ENCODE measurements at places on chromosomes 16 and 17. TPM values are rescaled to one million over a fixed set of nuclear protein-coding genes. Genes with fewer than 3 reads are reported as not detected.

HBA1 gene
- total RNA-seq = 7.9 TPM

DNA sequence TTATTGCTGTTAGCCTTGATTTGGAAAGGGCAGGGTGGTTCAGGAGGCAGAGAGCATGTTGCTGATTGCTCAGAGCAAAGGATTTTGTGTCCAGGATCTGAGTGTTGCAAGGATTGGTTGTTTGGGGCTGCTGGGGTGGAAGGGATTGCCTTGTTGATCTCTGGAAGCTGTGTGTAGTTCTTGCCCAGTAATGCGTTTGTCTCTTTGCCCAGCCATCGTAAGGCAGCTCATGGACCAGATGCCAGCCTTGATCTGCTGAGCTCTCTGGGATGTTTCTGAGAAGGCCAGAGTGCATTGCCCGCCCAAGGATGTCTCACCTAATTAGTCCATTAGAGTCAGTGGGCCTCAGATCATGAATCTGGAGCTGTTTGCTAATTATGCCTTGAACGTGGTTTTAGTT, 33.6 kb downstream of the NKD1 start:
- no peak for ATAC-seq

- ATAC-seq = no peak
Observed at GRCh38 chr16:83070416-83071209, 443.8 kb downstream of the CDH13 start.

ACSM3 gene
- 1.5 TPM for total RNA-seq

GRCh38 chr17:65301184-65301583, 164.0 kb downstream of the RGS9 start:
- ATAC-seq = no peak

CRHR1 gene
- 0.40 TPM for total RNA-seq

GRCh38 chr17:7237761-7238419, 1.4 kb downstream of the PHF23 start:
- peak; percentile 29 for ATAC-seq

GRCh38 chr17:12769981-12770380, 19.3 kb upstream of the ARHGAP44 start:
- no peak for ATAC-seq

DNA sequence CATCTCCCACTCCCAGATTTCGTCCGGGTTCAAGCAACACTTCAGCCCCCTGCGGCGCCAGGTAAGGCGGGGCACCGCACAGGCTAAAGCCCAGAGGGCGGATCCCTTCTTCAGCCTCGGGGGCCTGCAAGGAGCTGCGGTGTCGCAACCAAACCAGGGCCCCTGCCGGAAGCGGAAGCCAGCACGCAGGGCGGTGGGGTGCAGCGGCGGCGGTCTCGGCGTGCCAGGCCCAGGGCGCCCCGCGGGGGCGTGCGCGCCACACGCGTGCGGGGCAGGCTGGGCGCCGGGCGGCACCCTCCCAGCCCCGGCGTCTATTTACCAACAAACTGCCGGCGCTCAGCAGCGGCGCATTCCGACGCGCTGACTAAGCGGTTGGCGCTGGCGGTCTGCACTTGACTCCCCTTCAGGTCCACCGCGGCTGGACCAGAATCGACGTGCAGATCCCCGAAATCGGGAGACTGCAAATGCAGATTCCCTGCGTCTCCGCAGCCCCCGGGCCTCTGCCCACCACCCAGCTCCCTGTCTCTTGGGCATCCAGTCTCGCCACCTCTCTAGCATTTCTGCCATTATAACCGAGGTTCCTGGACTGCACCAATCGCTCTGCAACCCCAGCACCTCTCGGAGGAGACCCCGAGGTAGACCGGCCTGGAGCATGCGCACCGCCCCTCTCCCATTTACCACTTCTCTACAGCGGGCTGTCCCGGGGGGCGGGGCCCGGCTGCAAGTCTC, 421 bp upstream of the DLX4 start:
- peak; percentile 65 for ATAC-seq

DNA sequence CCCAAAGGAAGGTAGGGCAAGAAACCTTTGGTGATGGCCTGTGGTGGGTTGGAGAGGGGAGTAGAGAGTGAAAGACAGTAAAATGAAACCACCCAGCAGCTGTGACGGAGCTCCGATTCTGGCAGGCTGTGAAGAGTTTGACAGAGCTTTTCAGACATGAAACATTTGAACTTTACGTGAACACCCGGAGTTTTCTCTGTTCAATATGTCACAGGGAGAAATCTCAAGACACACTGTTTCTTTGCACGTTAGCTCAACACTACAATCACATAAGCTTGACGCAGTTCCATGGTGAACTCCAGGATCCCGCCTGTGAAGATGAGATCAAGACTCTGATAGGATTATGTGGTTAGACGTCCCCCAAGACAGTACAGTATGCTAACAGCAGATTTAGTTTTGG, 79.6 kb upstream of the CDH11 start:
- no peak for ATAC-seq

DNA sequence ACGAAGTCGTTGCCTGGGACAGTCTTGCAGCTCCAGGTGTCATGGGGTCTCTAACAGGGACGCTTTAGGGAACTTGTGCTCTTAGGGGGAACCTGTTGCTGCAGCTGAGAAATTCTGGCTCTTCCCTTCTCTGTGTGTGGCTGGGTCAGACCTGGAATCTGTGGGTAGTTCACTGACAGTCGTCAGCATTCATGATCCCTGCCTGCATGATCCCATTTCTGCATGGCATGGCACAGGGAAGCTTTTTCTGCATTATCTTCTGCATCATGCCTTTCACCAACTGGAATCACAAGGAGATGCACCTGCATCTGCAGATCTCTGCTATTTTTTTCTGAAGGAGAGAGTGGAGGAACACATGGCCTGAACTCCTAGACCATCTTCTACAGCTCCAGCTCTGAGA, 85.6 kb downstream of the SOX9 start:
- ATAC-seq = no peak

SDK2 gene
- total RNA-seq = 4.9 TPM

XAF1 gene
- total RNA-seq = 13.0 TPM

MYL11 gene
- 2.2 TPM for total RNA-seq

GRCh38 chr17:34401165-34401564, 38.1 kb upstream of the CCL1 start:
- ATAC-seq = no peak

TXNDC17 gene
- 322 TPM for total RNA-seq

SLC52A1 gene
- total RNA-seq = 0.68 TPM

AIPL1 gene
- total RNA-seq = not detected

DNA sequence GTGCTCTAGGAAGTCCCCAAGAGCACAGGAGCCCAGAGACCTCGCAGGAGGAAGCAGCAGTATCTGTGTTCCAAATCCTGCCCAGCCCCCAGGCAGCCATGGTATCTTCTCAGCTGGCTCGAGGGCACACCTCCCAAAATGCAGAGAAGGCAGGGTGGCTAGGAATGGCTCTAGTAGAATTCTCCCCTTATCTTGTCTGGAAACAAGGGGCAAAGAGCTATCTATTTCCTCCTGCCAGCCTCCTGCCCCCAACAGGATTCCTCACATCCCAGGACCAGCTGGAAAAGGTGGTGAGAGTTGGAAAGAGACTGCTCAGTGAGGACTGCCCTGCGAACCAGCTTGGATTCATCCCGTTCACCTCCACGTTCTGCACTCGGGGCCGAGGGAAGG, 8.6 kb upstream of the TSPOAP1 start:
- ATAC-seq = no peak

DNA sequence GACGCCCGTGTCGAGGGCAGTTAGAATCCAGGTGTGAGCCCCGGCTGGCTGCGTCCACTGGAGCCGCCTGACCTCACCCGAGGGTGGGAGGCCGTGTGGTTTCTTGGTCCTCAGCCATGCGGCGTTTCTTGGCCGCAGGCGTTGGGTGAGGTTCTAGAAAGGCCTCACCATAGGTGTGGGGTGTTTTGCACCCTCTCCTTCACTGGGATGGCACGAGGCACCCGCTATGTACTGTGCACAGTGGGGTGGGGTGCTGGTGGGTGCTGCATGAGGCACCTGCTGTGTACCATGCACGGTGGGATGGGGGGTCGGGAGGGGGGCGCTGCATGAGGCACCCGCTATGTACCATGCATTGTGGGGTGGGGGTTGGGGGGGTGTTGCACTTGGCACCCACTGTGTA, 169.6 kb downstream of the BANP start:
- no peak for ATAC-seq

DNA sequence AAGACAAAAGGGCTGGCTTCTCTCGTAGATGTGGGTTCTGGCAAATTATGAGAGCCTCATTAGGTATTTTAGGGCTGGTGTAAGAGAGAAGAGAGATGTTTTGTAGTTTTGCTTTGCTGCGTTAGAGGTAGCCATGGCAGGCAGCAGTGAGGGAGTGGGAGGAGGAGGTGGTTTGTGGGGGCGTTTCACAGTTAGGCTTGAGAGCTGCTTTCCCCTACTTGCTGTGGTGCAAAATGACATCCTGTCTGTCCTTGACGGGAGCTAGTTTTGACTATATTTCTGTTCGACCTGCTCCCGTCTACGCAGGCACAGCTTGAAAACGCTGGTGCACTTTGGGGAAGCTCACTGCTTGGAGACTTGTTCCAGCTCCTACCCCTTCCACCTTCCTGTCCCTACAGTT, 75.5 kb downstream of the SLC5A11 start:
- no peak for ATAC-seq

JUP gene
- 1,050 TPM for total RNA-seq

DNA sequence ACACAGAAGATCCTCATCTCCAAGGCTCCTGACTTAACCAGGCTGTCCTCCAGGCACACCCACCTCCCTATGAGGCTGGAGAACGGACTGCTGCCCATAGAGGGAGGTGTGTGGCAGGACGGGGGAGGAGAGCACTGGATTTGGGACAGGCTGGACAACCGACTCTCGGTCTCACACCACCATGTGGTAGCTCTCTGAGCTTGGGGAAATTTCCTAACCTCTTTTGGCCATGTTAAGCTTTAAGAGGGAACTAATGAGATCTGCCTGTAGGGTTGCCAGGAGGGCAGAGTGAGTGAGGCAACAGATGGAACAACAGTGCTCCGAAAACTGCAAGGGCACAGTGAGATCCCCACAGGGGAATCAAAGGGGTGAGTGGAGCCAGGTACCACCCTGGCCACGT, 32.7 kb downstream of the RHBDL3 start:
- peak; percentile 11 for ATAC-seq

GRCh38 chr17:82716203-82717010, at the start of gene FN3KRP:
FN3KRP (plus strand) TSS chr17:82716706; CDS start chr17:82716756, 50 bp downstream.
- ATAC-seq = peak; percentile 89

NGFR gene
- total RNA-seq = 6.5 TPM

SCIMP gene
- 0.72 TPM for total RNA-seq

DNA sequence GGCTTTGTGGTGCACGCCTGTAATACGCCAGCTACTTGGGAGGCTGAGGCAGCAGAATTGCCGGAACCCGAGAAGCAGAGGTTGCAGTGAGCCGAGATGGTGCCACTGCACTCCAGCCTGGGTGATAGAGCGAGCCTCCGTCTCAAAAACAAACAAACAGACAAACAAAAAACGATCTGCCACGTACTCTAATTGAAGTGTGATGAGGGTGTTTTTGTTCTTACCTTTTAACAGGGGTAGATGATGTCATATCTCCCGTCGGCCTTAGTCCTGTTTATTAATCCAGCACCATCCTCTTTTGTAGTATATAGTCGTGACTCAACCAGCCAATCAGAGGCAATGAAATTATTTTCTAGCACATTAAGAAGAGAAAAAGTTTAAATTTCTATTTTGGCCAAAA, 58.5 kb downstream of the IQCK start:
- ATAC-seq = no peak

GRCh38 chr16:81035975-81036750, 521 bp downstream of the ATMIN start:
- peak; percentile 36 for ATAC-seq

VPS35L gene
- total RNA-seq = 43.2 TPM

DNA sequence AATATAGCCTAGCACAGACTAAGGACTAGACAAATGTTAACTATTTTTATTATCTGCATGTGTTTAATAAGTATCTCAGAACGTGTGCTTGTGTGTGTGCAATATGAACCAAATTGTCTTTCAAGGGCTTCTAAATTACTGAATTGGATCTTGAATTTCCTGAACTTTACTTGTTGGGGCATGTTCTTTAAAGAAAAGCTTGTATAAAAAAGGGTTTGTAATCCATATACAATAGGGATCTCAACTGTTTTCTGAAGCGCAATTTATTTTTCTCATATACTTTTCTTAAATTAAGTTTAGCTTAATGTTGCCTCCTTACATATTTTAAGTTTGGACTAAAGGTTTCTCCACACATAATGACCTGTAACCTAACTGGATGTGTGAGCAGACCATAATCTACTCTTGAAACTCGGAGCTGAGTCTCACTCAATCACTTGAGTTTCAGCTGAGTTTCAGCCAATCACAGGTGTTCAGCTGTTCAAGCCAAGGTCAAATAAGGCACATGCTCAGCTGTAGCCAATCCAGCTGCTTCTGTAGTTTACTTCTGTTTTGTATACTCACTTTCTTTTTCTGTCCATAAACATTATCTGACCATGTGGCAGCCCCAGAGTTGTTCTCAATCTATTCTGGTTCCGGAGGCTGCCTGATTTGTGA, 72.3 kb downstream of the CDK5R1 start:
- ATAC-seq = peak; percentile 85

DNA sequence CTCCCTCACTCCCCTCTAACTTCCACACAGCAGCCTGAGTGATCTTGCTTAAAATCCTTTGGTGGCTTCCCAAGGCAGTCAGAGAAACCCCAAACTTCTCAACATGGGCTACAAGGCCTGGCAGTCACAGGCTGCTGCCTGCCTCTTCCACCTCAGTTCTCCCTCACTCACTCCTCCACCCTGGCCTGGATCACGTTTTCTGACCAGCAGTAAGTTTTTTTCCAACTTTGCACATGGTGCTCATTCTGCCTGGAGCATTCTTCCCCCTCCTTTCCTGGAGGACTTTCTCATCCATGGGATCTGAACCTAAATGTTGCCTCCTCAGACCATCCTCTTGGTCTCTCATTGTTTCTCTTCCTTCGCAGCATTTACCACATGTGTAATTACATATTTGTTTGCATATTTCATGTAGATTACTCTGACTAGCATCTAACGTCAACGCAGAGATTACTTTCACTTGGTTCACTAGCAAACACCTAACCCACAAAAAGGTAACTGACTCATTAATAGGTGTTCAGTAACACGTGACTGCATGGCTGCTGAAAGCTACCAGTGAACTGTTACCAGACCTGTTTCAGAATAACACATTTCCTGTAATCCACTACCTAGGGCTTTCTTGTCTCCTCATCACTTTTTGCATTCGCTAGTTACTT, 17.1 kb downstream of the GNA13 start:
- ATAC-seq = peak; percentile 96

CDH15 gene
- not detected for total RNA-seq

DNA sequence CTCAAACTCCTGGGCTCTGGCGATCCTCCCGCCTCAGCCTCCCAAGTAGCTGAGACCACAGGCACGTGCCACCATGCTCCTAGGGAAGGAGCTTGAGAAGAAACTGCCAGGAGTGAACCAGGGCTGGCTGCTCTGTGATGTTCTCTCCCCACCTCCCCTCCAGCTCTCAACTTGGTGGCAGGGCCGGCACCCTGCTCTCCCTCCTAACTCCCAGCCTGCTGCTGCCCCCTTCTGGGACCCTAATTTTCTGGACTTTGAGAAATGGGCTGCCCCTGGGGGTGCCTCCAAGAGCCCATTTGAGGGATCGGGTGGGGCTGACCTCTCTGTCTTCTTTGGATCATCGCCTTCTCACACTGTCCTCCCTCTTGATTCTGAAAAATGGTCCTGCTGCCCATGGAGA, 14.9 kb upstream of the STAT3 start:
- ATAC-seq = no peak
